ENCODE measurements at places on chromosomes 6 and 20.

GRCh38 chr6:34359418-34360158, 32.9 kb downstream of the NUDT3 start:
- no peak for DNase-seq

DNA sequence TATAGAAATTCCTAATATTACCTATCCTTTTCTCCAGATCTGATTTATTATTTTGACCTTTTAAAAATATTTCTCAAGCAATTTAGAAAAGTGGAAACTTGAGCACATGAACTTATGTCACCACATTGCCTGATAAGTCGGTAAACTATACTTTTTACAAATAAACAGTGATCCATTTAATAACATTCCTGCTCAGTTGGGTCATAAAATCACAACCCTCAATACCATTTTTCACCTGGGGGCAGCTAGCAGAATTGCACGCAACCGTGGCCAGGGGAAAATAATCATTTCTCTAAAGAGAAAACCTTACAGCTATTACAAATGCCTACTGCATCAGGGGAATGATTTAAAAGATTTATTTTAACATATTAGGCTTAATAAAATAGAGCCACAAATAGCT, 614.5 kb downstream of the PHF3 start:
- DNase-seq, result no peak

DNA sequence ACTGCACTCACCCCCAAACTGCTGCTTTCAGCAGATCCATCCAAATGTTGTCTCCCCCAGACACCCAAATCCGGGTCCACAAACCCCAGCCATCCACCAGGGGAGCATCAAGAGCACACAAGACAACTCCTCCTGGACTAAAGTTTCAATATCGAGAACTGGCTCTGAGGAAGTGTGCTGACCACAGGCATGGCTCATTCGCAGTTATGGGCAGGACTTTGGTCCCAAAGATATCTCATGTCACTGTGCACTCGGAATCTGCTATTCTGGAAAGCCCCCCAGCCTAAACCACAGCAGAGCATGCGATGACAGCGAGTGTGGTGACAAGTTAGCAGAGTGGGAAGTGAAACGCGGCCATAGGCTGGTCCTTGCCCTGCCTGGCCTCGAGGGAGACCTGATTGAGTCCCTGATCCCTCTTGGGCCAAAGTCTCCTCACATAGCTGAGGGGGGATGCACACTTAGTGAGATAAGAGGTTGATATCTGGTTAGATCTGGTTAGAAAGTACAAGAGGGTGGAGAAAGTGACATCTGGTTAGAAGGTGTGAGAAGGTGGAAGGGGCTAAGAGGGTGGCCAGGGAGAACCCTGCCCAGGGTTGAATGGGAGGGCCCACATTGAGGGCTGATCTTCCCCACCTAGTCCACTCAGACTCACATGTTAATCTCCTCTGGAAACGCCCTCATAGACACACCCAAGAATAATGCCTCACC, 149.7 kb downstream of the MRPL14 start:
- DNase-seq, result no peak

GRCh38 chr6:155303361-155303870, 10.9 kb downstream of the TFB1M start:
- no peak for DNase-seq

All from SK-N-SH (cell line).